ENCODE measurements at places on chromosomes 3 and 15.
A peak's percentile ranks its signal among the peaks of the same experiment; 100 is the strongest.

GRCh38 chr3:32592011-32592410, 21.4 kb upstream of the DYNC1LI1 start:
- no peak for DNase-seq

- DNase-seq: peak; percentile 18
Measured at GRCh38 chr3:106457281-106458180, 588.7 kb upstream of the CBLB start.

- no peak for DNase-seq
Measured at GRCh38 chr15:25345943-25346342, 92.9 kb downstream of the UBE3A start.

GRCh38 chr3:48532271-48532976, 24.2 kb downstream of the PFKFB4 start:
- no peak for DNase-seq

DNA sequence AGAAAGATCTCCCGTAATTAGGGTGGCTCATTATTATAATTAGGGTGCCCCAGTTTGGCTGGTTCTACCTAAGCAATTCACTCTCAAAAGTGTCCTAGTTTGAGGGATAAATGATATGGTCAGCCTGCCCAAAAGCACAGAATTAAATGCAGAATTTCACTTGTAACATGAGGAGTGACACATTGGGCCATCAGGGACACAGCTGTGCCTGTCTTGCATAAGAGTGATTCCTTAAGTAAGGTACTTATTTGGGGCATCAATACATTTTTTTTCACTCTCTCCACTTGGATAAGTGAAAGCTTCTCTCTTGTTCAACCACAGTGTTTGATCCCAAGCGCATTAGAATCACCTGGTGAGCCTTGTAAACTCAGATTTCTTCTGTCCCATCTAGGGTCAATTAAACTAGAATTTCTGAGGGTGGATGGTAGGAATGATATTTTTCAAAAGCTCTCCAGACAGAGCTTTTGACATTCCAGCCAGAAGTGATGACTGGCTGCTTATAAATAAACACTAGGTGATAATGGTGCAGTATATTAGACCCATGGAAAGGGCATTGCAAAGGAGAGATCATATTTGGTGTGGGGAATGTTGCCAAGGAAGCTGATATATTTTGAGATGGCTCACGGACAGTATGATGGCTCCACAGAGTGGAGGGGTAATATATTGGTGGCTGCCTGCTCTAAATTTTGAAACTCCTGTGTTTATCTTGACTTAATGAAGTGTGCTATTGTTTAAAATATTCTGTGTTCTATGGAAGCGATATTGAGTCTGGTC, 458.1 kb upstream of the RASGRP1 start:
- no peak for DNase-seq

- no peak for DNase-seq
Measured at GRCh38 chr3:141388823-141389621, 20.7 kb downstream of the ZBTB38 start.

DNA sequence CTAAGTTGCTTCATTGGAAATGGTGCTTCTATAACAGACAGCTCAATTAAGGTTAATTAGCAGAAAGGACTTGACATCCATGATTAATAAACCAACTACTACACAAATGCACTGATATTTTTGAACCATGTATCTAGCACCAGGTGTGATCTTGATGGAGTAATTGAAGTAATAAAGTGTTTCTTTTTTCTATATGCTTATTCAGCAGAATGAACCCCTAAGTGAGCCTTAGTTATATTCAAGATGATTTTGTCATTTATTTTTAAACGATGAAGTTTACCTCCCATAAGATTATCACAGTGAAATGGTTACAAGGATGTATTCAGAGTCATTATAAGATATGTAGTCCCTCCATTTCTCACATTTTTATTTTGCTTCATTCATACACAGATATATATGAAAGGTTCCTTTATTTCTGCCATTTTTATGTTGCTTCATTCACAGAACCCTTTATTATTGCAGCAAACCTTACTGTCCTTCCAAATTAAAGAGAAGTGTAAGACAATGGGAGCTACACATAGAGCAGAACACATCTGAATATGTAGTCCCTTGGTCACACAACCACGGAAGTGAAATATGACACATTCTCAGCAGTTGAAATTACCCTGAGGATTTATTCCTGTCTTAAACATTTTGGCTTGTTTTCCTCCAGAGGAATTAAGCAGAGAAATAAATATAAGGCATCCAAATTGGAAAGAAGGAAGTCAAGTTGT, 295.0 kb downstream of the RAP2B start:
- no peak for DNase-seq

DNA sequence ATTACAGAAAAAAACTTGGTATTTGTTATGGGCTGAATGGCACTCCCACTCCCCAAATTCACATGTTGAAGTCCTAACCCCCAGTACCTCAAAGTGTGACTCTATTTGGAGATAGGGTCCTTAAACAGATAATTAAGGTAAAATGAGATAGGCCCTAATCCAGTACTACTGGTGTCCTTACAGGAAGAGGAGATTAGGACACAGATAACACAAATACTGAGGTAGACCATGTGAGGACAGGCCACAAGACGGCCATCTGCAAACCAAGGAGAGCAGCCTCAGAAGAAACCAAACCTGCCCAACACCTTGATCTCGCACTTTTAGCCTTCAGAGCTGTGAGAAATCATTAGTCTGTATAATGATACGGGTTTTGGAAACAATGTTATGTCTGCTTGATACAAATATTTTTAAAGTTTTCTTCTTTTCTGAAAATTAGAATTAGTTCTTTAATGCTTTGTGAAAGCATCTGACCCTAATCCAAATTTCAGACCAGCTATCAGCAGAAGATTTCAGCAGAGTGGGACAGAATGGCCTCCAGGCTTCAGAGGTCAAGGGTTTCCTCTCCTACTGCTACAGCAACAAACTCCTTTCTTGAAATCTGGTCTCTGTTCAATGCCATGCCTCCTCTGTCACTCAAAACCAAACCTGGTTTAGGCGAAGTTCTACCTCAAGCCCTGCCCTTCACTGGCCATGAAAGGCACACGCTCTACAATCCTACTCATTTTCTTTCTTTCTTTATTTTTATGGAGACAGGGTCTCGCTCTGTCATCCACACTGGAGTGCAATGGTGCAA, 22.0 kb upstream of the HDC start:
- DNase-seq: no peak

DNA sequence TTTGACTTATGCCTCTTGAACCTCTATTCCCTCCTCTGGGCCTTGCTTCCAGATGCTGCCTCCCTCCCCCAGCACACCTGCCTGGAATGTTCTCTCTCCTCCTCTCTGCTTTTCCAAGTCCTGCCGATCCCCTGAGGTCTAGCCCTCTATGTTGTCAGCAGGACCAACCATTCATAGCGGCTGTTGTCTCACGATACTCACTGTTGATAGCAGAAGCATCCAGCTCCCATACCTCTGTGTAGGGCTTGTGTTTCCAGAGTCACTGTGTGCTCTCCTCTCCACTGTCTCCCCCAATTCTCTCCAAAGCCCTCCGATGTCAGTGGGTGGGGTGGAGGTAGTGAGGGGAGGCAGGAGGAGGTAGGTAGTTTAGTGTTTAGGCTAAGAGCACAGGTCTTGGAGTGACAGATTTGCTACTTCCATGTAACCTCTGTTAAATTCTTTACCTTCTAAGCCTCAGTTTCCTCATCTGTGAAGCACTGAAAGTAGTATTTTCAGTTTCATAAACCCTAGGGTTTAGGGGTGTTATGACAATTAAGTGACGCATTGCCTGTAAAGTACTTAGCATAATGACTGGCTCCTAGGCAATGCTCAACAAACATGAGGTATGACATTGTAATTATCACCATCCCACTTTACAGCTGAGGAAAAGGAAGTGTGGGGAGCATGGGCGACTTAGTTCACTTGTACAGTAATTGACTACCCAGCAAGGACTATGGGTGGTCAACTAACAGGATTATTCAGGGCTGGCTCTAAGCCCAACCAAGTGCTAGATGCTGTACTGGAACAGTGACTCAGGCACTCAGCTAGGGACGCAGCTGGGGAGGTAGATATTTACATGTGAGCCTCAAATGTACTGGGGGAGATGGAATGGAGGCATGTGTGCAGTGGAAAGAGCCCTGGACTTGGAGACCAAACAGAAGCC, 122.8 kb downstream of the CACNA1D start:
- no peak for DNase-seq

DNA sequence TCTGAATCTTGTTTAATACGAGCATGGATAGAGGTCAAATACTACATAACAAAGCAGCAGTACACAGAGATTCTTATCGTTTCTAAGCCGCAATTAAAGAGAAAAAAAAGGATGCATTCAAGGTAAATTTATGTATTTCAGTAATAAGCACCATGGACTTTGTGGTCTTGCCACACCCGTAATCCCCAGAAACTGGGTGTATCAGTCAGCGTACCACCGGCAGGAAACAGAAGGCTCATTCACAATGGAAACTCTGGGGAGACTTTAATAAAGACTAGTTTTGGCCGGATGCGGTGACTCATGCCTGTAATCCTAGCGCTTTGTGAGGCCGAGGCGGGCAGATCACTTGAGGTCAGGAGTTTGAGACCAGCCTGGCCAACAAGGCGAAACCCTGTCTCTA, 81.9 kb upstream of the ZNF280D start:
- DNase-seq: no peak

DNA sequence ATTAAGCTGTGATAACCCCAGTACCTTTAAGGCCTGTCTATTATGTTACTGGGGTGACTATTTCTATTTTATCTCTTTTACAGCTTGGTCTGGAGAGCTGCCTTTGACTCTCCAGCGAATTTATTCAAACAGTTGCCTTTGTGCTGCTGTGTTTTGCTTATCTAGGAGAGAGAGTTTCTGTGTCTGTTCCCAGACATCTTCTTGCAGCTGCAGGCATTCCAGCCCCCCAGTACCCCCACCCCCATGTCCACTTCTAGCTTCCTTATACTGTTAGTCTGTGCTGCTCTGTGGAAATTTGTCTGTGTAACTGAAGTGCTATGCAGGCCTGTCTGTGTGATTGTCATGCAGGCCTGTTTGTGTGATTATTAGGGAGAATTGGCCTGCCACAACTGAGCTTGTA, 713.7 kb upstream of the SEMA6D start:
- no peak for DNase-seq

Data from GM20000 (cell line).